ENCODE measurements at places on chromosomes 11 and 22. TPM values are rescaled to one million over a fixed set of nuclear protein-coding genes. Genes with fewer than 3 reads are reported as not detected.

DNA sequence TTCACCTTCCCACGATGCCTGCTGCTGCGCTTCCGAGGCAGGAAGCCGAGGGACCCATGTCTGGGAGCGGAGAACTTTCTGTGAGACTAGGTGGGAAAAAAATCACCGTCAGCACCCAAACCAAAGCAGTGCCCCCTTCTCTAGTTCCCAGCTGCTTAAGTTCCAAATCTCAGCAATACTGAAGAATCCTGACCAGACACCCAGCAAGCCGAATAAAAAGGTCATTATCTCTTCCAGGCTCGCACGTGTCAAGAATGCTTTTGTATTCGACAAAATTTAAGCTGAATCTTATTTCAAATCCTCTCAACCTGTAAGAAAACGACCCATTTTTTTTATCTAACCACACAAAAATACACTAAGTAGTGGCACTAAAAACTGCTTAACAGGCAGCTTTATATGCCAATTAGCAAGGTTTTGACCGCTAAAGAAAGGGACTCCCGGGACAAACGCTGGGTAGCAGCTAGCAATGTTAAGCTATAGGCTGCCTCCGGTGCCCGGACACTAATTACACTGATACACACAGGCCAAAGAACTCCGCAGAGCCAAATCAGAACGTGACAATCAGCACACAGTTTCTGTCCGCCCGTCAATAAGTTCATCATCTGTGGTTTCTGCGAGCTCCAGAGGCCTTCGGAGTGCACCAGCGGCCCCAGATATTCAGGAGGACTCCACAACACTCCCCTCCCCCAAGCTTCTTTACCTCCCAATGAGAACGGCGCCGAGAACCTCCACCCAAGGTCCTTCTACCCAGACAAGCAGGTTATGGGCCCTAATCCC lies 728 bp downstream of the RPL3 start:
- DNase-seq: no peak

- peak; percentile 41 for DNase-seq
These were observed 96.1 kb downstream of the FDX1 start for GRCh38 chr11:110525883-110526282.

DNA sequence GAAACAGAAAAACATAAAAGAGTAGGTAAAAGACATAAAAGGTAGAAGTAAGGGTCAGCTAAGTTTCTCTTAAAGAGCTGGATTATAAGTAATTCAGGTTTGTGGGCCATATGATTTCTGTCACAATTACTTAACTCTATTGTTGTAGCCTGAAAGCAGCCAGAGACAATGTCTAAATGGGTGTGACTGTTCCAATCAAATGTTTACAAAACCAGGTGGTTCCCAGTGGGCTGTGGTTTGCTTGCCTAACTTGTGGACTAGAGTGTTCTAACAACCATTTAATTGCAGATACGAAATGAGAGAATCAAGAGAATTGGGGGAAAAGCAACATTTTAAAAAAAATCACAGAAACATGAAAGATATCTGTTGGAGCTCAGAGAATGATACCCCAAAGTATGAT lies 22.6 kb downstream of the OR6M1 start:
- no peak for DNase-seq

GRCh38 chr11:119793335-119793984 lies 64.5 kb upstream of the NECTIN1 start:
- peak; percentile 22 for DNase-seq

DNA sequence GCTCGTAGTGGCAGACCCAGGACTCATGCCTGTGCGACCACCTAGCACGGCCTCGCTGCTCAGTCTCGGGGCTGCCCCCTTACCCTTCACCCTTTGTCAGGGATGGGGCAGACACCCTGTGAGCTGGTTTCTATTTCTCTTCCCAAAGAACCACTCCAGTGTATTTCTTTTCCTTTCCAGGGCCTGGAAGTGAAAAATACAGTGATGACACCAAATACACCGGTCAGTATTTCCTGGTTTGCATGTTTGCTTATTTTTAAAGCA lies 13.7 kb downstream of the TMEM121B start:
- no peak for DNase-seq

HEPN1 gene
- not detected for total RNA-seq

TREH gene
- total RNA-seq: not detected

DUSP8 gene
- 1.8 TPM for total RNA-seq
